Brain pericyte (primary cell): ENCODE measurements at places on chromosomes 7 and 10.

DNA sequence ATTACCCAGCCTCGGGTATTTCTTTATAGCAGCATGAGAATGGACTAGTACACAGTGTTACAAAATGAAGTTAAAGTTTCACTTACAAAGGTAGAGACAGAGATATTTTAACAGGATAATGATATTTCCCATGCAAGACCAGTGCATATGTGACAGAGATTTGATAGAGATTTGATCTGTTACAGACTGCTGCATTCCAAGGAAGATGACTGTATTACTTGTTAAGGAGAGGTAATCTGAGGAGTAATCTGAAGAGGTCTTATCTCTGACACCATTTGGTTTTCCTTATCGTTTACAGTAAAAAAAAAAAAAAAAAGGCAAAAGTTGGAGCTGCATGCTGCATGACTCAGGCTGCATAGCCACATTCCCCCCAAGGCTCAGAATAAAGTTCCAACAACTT lies 289.6 kb downstream of the POM121L12 start:
- no peak for DNase-seq

- no peak for DNase-seq
Observed at GRCh38 chr7:151890355-151891004, 13.6 kb upstream of the PRKAG2 start.

DNA sequence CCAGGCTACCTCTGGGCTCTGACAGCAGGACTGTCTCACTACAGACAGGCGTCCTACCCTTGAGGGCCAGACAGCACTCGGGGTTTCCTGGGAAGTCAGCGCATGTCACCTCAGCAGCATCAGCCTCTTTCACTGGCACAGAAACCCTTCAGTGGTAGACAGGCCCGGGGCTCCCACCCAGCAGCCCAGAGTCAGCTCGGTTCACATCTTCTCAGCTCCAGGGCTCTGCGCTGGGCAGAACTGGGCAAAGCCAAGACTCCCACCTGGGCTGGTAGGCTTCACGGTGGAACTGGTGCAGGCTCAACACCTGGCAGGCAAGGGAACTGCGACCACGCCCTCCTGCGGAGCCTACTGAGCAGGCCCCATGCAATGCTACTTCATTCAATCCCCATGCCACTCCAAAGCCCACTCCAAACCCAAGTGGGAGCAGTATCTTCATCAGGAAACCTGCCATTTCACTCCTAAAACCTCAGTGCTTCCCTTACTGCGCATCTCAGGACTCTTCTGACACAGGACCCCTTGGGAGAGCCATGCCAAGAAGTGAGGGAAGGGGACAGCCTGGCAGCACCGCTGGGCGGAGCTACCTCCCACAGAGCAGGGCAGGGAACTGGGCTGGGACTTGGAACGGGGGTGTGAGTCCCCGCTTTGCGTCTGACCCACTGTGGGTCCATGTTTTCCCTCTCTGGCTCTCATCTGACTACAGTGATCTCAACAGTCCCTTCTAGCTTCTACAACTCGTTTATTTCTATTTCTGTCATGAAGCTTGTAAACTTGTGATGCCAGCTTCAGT lies 60.4 kb downstream of the SCRN1 start:
- no peak for DNase-seq

DNA sequence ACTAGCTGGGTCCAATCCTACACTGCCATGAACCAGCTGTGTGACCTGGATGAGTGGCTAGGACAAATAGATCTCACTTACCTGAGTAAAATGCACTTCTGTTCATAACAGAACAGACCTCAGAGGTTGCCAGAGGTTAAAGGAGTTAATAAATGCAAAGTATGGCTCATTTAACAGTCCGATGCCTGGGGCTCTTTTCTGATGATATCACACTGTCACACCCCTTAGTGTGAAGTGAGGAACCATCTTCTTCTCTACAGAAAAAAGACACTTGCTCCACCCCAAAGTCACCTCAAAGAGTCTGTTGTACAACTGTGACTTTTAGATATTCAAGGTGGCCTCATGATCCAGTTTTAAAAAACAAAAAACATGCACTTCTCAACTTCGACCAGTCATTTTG lies 21.5 kb upstream of the TARP start:
- no peak for DNase-seq

- no peak for DNase-seq
Observed at GRCh38 chr10:122154545-122155366, 116.3 kb upstream of the BTBD16 start.

GRCh38 chr10:132232023-132232951 lies 45.5 kb downstream of the DPYSL4 start:
- DNase-seq = no peak

DNA sequence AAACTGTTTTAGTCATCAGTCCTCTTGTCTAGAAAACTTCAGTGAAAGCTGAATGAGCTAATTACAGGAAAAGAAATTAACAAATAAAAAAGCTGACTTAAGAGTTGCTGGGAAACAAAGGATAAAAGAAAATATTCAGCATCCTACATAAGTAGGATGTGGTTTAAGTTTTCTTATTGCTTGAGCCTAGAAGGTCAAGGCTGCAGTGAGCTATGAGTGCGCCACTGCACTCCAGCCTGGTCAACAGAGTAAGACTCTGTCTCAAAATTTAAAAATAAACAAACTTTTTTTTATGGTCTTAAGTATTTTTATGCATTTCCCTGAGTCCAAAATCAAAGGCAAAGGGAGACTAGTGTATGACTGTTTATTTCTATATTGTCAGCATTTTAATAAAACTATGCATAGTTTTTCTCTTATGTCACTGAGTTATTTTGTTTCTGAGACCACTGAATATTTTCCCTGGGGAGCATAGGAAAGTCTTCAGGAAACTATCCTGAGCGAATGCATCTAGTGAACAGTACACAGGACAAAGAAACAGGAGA lies 40.0 kb upstream of the LRRN3 start:
- no peak for DNase-seq

DNA sequence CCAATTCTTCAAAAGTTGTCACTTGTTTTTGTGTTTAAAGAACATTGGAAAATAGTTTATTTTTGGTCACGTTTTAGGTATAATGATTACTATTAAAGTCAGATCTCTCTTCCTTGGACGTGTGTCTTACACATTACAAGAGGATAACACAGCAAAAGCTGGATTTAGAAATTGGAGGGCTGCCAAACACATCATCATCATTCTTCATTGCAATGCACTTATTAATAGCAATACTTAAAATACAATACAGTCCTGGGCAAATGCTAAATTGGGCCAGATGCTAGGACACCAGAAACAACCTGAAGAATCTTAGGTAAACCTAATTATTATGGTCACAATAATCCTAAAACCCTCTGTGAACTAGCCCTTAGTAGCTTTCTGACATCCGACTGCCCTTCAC lies 303.6 kb downstream of the DGKB start:
- no peak for DNase-seq

DNA sequence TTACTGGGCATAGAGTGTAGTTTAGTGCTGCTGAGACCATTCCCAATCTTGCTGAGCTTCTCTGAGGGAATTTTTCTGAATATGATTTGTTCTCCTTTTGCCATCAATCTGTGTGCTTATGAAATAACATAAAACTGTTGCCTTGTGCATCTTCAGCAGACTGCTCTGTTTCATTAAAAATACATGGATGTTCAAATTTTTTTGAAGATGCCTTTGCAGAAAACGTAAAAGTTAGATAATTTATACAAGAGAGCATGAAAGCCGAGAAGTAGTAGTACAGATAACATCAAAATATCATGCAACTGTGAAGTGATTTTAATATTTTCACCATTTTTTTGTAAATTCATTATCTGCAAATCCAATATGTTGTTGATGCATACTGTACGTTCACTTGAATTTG lies 174.7 kb upstream of the CSTF2T start:
- DNase-seq = no peak

GRCh38 chr10:102632394-102633111 lies 11.7 kb upstream of the TRIM8 start:
- no peak for DNase-seq

DNA sequence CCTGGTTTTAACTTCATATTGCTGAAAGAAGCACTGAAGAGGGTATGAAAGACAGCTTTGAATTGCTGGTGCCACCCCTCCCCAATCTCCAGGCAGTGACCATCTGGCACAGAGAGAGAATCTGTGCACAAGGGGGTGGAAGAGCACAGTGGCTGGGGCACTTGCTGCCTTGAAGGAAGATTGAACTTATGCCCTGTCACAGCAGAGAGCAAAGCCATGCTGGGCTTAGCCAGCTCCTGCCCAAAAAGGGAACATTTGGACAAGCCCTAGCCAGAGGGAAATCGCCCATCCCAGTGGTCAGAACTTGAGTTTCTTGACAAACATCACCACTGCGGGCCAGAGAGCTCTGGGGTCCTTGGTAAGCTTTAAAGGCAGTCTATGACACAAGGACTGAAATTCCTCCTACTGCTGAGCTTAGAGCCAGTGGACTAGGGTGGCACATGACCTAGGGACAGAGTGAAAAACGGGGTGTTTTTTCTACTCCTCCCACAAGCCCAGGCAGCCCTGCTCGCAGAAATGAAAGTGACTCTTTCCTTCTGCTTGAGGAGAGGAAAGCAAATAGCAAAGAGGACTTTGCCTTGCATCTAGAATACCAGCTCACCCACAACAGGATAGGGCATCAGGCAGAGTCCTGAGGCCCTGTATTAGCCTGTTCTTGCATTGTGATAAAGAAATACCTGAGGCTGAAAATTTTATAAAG lies 257.2 kb downstream of the CTNNA3 start:
- DNase-seq = no peak

DNA sequence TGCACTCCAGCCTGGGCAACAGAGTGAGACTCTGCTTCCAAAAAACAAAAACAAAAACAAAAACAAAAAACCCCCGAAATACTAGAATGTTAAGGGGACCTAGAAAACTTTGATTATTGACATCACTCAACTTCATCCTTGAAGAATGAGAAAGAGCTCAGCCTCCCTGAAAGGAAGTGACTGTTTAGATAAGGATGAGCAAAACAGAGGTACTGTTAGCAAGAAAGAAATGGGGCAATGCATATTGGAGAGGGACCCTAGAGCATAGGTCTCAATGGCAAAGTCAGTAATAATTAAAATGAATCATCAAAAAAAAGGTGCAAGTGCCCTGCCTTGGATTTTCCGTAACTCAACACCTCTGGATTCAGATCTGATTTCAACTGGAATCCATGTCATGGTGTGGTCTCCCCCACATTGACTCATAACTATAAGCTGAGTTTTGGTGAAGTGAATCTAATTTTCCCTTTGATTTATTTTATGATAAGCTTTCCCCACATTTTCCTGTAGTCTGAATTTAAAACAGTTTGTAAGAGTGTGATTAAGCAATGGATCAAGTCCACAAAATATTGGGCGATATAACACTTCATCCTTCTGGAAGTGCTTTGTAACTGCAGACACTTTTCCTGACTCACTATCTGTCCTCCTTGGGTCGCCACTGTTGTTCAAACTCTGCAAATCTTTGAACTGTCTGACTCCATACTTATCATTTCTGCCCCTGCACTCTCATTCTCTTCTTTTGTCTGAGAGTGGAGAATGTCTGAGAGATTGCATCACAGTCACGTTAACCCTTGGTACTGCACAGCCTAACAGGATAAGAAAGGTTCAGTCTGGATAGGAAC lies 224.8 kb upstream of the LYZL1 start:
- no peak for DNase-seq

- no peak for DNase-seq
Observed at GRCh38 chr10:132416566-132417256, 19.7 kb downstream of the PWWP2B start.

DNA sequence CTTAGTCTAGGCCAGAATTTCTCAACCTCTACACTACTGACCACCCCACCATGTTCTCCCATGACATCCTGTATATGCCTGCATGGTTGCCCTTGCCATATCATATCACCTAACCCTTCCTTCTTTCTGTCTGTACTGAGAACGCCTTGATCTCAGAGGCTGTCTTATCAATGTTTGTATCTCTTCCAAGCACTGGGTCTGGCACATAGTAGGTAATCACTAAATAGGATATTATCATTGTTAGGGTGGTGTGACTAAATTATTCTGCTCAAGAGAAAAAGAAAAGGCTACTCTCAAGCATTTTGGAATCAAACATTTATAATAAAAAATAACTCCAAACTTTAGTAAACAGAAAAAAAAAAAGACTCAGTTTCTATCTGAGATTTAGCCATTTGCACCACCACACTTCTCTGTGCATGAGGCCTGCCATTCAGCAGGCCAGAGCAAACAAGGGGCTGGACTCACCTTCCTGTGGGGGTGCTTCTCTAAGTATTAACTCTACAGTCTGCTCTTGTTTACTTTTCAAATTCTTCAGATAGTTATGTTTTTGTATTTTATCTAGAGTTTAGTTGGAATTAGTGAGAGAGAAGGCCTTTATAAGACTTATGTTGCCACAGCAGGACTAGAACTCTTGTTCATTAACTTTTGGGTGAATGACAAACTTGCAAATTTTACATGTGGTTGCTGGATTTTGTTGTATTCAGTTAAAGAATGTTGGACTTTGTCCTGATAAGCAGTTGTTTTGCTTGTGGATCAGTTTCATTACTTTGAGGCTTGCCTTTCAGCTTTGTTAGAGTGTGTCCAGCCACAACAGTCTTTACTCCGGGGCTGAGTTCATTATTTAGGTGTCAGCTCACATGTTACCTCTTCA lies 5.4 kb downstream of the AGBL3 start:
- DNase-seq = no peak

- DNase-seq = no peak
Observed at GRCh38 chr10:43078986-43079273, 2.1 kb downstream of the RET start.

- no peak for DNase-seq
Observed at GRCh38 chr10:1365540-1366321, 309.5 kb downstream of the WDR37 start.

DNA sequence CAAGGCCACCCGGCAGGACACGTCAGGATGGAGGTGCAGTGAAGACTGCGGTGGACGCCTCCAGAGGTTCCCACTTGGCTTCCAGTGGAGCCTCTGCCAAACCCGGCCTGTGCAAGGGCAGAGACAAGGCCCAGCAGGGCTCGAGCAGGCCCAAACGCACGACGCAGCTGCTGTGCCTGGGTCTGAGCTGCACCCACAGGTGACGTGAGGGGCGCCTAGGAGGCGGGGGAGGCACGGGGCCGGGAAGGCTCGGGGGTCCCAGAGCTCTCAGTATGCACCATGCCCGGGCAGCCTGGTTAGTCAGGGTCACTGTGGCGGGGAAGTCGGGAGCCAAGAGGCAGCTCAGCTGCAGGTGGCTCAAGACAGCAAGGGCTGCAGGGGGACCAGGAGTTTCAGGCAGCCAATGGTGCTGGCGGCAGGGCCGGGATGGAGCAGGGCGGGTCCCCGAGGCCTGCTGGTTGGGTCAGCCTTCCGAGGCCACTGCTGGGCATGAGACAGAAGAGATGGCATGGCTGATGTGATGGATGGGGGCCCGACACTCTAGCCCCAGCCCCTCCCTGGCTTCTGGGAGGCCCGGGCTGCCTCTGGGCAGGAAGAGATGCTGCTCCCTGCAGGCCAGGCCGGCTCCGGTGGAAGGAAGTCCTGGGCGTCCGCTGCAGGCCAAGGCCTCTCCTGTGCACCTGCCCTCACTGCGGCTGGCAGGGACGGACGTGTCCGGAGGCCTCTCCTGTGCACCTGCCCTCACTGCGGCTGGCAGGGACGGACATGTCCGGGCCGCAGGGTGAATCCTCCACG lies 72.2 kb upstream of the CFAP46 start:
- no peak for DNase-seq

- no peak for DNase-seq
Observed at GRCh38 chr7:151927011-151927410, 29.2 kb upstream of the GALNTL5 start.

- DNase-seq = no peak
Observed at GRCh38 chr7:43560742-43561330, 22.1 kb upstream of the STK17A start.

GRCh38 chr10:132464256-132465192 lies 67.5 kb downstream of the PWWP2B start:
- DNase-seq = no peak

GRCh38 chr7:5636914-5637313 lies 144.5 kb downstream of the RNF216 start:
- peak; percentile 83 for DNase-seq
